ENCODE measurements at places on chromosomes 16 and 17.

DNA sequence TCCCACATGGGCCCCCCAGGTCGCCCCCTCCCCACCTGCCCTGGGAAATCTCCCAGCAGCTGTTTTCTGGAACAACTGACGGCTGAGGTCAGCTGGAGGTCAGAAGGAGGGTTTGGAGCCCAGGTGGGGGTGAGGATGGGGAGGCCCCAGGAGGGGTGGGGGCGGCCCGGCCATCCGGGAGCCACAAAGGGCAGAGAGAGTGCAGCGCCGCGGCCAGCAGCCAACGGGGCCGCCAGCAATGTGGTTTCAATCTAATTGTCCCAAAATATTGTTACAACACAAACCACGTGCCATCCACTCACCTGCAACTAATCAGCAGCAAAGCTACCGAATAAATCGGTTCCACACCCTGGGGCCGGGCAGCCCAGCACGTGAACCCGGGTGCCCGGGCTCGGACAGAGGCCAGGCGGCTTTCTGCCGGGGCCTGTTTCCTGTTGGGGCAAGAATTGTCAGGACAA is 28.3 kb upstream of the SLC38A10 start:
- no peak for DNase-seq

GRCh38 chr17:80868022-80868609 is 123.5 kb upstream of the CHMP6 start:
- no peak for DNase-seq

GRCh38 chr17:54694287-54694887 is 206.3 kb upstream of the TOM1L1 start:
- no peak for DNase-seq

DNA sequence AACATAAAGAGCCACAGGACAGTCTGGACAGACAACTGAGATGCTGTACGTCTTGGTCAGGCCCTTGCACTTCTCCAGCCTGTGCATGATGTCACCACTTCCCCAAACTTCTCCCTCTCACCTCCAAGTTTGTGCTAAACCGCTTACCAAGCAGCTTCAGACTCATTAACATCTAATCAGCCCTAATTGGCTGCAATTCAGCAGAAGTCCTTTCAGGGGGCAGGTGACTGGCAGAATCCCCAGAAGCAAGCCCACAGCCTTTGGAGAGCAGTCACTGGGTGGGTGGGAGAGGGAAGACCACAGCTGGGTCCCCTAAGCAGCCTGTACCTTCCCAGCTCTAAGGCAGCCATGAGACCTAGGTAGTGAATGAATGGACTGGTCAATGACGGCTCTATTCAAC is 161.4 kb downstream of the GRIN2A start:
- DNase-seq, result no peak

GRCh38 chr17:81154961-81155360 is 10.3 kb upstream of the PVALEF start:
- no peak for DNase-seq

GRCh38 chr17:17900615-17901520 is 64.1 kb upstream of the SREBF1 start:
- peak; percentile 98 for DNase-seq

DNA sequence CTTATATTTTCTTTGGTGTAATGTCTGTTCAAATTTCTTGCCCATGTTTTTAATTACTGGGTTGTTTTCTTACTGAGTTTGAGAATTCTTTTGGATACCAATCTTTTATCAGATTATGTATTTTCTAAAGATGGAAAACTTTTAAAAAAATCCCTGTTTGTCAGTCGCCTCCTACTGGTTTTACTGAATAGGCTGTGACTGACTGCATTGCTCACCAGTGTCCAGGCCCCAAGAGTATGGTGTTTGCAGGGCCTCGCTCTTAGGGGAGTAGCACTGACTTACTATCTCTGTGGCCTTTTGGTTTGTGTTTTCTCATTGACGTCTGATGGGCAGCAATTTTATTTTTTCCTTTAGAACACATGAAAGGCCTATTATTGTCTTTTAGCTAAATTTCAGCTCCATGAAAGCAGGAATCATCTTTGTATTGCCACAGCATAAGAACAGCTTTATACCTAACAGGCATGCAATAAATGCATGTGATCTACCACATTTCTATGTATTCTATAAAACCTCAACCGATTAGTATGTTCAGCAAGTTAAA is 188.4 kb downstream of the AATF start:
- no peak for DNase-seq

DNA sequence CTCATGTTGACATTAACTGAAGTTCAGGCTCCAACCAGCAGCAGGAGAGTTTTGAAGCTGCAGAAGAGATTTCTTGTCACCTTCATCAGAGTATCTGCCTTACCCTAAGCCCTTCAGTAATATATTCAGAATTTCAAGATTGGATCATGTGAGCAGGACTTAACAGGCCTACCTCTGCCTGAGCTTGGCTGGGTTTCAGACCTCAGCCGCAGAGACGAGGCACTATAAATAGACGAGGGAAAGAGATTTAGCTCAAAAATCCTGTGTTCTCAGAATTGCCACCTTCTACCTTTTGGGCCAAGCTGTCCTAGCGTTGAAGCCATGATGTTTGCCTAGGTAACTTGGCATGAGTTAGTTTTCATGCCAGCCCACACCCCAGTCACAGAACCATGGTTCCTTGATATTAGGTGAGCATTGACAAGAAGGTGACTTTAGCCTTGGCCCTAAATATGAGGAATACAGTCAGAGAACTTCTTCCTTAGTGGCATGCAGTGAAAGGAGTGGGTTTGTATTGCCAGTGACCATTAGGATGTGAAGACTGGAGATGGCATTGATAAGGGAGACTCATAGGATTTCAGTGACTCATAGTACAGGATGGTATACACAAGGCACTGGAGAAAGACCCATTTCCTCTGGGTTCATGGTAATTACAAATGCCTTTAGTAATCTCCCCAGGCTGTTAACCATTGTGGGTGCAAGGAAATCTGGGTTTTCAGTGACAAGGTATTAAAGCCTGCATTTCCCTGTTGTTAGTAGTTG is 224.3 kb downstream of the MSI2 start:
- no peak for DNase-seq

DNA sequence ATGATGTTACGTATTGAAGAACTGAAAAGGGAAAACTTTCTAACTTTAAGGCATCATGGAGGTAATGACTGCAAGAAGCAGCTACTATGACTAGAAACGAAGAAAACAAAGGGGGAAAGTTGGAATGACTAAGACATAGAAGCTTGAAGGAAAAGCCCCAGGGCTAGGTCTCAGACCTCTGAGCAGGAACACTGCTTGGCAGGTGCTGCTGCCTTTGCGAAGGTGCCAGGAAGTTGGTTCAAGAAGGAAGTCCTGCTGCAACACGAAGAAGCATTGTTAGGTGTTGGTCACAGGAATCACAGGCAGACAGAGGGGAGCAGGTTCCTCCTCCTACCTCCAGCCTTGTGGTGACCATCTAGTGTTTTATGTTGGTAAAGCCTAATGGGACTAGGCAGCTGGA is 48.1 kb upstream of the HS3ST4 start:
- DNase-seq, result no peak

GRCh38 chr17:72759301-72759700 is 333.2 kb downstream of the SLC39A11 start:
- no peak for DNase-seq

GRCh38 chr17:78873519-78874340 is 29.3 kb downstream of the CEP295NL start:
- no peak for DNase-seq

DNA sequence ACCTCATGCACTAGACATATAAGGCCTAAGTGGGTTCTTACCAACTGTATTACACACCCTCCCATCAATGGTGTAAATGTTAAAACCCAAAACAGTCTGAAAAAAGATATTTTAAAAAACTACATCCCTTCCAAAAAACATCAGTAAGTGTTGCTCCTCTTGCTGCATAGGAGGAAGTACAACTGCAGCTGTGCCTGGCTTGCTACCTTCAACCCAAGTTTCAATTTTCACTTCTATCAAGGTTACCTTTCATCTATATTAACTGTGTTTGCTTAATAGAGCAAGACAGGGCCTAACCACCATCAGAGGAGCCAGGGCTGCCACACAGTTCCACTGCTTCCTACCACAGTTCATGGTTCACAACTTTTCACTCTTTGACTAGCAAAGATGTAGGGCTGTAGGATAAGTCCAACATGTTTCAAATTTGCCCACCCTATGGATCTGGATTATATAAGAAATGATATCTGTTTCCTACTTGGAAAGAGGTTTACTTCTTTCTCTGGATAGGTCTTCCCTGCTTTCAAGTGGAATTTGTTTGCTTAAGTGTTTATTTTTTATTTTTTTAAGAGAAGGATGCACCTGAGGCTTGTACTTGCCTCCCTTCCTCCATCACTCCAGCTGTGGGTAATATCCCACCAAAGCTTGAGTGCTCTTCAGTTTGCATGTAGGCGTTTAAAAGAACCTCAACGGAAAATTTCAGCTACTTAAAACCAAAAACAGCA is 56.7 kb downstream of the GRB7 start:
- DNase-seq, result no peak

DNA sequence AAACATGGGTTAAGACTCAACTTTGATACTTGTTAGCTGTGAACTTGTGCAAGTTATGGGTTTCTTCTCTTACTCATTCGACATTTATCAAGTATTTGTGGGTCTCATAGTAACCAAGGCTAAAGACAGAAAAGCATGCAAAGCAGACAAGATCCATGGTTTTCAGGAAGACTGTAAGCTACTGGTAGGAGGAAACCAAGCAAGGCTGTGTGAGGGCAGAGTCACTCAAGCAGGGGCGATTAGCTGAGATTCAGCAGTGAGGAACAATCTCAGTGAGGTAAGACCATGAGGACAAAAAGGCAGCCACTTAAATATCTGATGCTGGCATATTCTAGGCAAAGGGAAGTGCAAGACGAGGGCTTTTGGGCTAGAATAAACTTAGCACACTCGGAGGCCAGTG is 29.5 kb downstream of the MBTD1 start:
- DNase-seq, result no peak

- no peak for DNase-seq
Observed at GRCh38 chr17:80992077-80992947, 671 bp downstream of the CHMP6 start.

GRCh38 chr17:5516060-5516792 is 29.9 kb downstream of the MIS12 start:
- peak; percentile 97 for DNase-seq

- DNase-seq, result no peak
Observed at GRCh38 chr17:13477180-13477611, 124.5 kb downstream of the HS3ST3A1 start.

GRCh38 chr17:78458736-78459335 is 80.4 kb downstream of the PGS1 start:
- no peak for DNase-seq

DNA sequence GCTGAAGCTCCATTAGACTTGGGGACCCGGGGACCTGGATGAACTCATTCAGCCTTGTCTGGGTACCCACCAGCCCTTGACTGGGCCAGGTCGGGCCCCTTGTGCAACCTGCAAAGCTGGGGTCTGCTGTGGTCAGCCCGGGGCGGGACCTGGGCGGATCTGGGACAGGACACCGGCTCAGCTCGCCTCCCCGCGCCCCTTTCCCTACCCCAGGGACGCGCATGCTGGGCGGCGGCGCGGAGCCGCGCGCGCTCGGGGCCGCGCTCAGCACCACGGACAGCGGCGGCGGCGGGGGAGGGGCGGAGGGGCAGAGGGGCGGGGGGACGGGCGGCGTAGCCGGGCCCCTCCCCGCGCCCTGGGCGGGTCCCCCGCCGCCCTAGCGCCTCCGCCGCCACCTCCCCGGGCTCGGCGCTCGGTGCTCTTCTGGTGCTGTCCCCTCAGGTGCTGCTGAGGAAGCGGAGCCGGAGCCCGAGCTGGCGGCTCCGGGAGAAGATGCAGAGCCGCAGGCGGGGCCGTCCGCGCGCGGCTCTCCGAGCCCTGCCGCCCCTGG is 7.4 kb downstream of the ACD start:
- DNase-seq, result peak; percentile 31

- DNase-seq, result no peak
Observed at GRCh38 chr17:66351033-66351432, 48.6 kb downstream of the PRKCA start.

DNA sequence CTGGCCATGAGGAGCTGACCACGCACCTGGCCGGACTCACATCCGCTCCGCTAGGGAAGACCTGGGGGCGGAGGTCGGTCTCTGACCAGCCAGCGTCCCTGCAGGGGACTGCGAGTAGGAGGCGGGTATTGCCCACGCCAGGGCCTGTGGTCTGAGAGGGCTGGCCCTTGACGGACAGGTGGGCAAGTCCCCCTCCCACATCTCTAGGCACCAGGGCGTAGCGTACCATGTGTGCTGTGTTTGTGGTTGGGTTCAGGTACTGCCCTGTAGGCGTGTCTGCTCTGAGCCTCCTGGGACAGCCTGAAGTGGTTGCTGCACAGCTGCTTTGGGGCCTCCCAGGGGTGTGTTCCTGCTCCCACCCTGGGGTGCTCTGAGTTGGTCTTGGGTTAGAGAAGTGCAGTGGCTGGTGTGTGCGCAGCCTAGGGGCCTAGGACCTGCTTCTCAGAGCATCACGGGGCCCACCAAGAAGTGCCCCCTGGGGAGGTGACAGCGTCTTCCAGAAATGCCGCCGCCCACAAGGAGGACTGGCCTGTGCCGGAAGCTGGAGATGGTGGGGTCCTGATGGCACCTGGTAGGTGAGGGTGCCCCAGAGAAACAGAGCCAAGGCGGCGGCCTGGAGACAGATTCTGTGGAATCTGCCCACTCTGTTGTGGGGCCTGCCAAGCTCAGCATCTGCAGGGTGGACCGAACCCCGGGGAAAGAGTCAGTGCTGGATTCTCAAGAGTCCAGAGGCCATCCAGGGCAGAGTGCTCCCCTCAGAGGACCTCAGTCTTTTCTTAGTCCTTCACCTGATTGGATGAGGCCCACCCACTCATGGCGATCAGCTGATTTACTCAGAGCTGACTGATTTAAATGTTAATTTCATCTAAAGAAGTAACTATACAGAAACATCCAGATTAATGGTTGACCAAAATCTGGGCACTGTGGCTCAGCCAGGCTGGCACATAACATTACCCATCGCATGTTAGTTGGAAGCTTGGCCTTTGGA is 48.3 kb downstream of the WDR45B start:
- DNase-seq, result no peak

DNA sequence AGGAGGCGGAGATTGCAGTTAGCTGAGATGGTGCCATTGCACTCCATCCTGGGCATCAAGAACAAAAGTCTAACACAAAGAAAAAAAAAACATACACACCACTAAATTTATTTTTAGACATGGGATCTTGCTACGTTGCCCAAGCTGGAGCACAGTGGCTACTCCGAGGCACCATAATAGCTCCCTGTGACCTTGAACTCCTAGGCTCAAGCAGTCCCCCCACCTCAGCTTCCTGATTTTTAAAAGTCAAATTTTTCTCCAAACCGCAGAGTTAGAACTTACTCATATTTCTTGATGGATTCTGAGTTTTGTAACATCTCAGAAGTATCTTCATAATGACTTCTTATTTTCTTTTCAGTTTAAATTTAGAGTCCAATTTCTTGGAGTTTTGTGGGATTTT is 3.4 kb downstream of the CMTM4 start:
- DNase-seq, result no peak

All from fibroblast of skin of scalp (primary cell).